ENCODE measurements at places on chromosomes 5 and 9.

DNA sequence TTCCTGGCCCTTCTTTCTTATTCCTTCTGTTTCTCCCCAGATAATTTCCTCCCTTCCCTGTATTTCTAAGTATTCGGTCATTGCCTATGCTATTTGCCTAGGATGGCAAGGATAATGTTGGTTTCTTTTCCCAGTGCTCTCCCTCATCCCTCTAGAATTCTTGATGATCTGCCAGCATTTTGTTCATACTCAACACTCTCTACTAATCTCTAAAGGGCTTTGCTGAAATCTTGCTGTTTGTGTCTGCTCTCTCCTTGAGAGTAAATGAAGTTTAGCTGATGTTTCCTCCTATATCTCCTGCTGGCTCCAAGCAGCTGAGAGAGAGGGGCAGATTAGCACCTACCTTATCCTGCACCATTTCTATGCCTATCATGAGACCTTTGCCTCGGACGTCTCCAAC is 38.1 kb downstream of the AGXT2 start:
- DNase-seq, result no peak

DNA sequence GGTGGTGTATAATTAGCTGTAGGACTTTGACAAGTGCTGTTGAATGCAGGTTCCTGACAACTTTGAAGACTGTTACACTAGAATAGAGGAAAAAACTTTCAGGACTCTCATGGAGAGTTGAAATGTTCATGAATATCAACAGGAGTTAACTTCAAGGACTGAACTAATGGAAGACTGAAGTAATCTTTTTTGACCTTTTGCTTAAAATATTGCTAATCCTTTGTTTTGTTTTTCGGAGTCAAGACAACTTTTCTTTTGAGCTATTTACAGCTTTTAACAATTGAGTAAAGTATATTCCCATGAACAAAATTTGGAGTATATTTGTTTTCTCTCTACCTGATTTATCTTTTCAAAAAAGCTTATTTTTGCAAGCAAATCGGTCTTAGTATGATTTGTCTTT is 34.1 kb upstream of the MTMR12 start:
- DNase-seq, result no peak

DNA sequence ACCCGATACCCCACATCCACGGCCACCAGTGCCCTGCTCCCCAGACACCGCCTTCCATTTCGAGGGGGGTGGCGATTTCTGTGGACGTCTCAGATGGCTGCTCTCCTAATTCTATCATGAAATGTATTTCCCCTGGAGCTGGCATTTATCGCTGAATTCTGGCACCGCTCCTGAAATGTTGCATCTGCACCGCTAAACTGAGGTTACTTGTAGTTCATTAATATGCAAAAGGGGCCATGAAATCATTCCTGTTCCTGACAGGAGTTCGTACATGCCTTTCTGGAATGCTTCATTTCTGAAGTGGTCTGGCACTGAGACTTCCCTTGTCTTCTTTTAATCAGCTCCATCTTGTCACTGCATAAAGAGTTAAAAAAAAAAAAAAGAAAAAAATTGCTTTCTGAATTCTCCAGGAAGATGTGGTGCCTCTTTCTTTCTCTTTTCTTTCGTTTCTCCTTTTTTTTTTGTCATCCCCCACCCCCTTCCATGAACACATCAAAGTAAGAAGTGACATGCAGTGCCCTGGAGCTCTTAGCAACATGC is 97.7 kb upstream of the SMARCA2 start:
- DNase-seq, result no peak

DNA sequence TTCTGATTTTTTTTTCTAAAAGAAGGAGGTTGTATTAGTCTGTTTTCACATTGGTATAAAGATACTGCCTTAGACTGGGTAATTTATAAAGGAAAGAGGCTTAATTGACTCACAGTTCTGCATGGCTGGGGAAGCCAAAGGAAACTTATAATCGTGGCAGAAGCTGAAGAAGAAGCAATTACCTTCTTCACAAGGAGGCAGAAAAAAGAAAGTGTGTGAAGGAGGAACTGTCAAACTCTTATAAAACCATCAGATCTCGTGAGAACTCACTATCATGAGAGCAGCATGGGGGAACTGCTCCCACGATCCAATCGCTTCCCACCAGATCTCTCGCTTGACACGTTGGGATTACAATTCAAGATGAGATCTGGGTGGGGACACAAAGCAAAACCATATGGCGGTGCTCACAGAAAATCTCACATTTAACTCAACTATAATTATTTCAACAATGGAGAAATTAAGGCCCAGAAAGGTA is 27.1 kb downstream of the DPYSL3 start:
- DNase-seq, result no peak

GRCh38 chr9:135478829-135479468 is 633 bp upstream of the PPP1R26 start:
- no peak for DNase-seq

DNA sequence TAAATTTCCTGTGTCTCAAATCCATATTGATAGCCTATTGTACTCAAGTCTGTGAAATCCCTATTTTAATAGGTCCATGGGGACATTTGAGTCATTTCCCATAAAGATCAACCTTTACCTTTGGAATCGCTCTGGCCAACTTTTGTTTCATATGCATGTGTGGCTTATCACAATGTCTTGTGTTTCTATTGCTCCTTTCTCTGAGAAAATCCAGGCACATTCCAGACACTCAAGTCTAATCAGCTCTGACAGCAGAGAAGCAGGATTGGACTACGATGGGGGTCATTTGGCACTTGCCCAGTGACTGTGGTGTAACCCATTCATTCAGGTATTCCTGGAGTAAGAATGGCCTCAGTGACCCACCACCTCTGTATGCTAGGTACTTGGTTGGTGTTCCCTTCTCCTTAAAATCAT is 48.4 kb downstream of the ACTBL2 start:
- peak; percentile 85 for DNase-seq

DNA sequence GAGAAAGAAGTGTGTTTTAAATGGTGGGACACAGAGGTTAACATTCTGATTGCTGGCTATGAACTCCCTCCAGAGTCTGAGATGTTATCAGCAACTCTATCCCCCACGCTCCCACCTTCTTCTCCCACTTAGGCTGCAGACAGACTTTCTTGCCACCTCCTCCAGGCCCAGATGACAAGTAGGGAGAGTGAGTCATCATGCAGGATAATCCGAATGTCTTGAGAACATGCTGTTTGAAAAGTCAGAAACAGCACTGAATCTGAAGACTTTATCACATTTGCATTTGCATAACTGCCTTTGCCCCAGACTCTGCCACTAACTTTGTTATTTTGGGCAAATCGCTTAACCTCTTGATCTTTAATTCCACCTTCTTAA is 139.8 kb downstream of the ESM1 start:
- peak; percentile 71 for DNase-seq

GRCh38 chr9:96661711-96662110 is 6.6 kb upstream of the PRXL2C start:
- peak; percentile 25 for DNase-seq

GRCh38 chr9:89137542-89138462 is 40.8 kb downstream of the SHC3 start:
- peak; percentile 96 for DNase-seq

DNA sequence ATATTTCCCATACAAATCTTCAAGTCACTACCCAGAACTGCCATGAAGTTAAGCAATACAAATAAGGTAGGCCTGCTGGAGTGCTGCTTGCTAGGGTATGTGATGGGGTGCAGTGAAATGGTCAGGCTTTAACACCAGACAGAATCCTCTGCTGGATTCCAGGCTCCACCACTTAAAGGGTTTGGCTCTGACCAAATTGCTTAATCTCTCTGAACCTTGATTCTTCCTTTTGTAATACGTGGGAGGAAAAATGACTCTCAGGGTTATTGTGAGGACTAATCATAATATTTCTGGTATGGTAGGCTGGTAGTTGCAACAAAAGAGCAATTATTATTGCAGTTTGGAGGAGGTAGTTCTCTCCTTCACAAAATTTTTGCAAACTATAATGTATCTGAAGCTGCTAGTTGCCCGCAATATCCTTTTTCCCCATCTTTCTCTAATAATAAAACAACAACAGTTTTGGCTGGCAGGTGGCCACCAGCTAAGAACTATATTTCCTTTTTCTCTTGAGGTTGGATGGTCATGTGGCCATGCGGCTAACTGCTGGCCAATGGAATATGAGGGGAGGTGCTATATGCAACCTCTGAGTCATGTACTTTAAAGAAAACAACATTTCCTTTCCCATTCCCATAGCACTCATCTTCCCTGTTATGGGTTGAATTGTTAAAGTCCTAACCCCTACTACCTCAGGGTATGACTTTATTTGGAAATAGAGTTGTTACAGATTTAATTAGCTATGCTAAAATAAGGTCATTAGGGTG is 44.1 kb downstream of the CCL28 start:
- no peak for DNase-seq

DNA sequence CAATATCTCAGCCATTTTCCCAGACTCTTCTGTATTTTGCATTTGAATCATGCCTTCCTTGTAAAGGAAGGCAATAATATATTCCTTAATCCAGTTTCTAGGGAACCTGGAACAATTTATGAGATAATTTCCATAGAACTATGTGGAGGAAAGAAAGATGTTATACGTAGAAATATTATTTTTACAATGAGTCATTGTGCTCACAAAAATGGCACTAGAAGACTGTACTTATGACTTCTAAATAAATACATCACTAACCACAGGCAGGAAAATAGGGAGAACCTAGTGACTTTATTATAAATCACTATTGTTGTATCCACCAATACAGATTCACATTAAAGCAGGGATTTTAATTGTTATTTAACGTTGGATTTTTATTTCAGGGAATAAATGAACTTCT is 87.6 kb downstream of the FBXO38 start:
- no peak for DNase-seq

GRCh38 chr9:33106827-33107621 is 30.6 kb upstream of the SMU1 start:
- peak; percentile 95 for DNase-seq

- DNase-seq, result no peak
Observed at GRCh38 chr9:20307621-20308020, 314.7 kb downstream of the MLLT3 start.

- DNase-seq, result peak; percentile 81
Observed at GRCh38 chr5:142017832-142018427, 5.1 kb upstream of the GNPDA1 start.

GRCh38 chr9:33116860-33117259 is 40.4 kb upstream of the SMU1 start:
- DNase-seq, result peak; percentile 65

DNA sequence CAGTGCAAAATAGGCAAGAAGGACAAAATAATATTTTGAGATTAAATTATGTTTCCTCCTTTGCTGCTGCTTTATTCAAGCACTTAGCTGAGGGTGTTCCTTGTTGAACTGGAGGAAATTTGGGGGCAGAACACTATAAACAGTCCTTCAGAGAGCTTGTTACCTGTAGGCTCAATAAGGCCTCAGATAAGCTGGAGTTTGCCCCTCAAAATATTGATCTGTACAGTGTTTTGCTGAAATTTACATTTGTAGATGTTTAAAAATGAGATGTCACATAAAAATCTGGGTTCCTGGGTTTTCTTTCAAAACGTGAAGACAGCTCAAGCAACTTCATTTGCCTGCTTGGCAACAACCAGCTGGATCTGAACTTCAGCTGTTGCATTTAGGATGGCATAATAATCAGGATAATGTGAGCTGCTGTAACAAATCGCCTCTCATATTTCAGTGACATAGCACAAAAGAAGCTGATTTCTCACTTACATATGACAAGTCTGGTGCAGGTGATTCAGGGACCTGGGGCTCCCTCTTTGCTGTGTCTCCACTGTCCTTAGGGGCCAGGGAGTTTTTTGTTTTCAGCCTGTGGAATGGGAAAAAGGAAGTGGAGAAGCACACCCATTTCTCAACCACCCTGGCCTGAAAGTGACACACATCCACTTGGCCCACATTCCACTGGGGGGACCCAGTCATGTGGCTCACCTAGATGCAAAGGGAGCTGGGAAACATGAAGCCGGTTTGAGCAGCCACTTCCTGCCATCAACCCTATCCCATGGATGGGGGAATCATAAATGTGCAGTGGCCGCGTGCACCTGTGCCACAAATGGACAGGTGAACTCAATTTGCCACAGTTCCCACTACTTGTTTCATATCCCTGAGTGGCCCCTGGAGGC is 2.4 kb upstream of the PSAT1 start:
- DNase-seq, result no peak

DNA sequence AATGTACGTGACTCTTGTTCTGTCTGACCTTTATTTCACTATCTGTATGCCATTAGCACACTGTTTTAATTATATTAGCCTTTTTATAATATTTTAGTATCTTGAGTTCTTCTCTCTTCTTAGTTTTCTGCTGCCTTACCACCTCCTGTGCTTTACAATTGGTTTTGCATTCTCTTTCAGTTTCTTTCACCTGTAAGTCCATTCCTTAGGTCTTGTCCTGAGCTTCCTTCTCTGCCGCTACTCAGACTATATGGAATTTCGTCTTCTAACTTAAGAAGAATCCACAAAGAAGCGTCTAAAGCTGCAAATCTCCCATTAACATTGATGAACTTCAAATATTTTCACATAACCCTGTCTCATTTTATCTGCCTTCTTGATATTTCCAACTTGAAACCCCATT is 642.9 kb downstream of the MAT2B start:
- no peak for DNase-seq

DNA sequence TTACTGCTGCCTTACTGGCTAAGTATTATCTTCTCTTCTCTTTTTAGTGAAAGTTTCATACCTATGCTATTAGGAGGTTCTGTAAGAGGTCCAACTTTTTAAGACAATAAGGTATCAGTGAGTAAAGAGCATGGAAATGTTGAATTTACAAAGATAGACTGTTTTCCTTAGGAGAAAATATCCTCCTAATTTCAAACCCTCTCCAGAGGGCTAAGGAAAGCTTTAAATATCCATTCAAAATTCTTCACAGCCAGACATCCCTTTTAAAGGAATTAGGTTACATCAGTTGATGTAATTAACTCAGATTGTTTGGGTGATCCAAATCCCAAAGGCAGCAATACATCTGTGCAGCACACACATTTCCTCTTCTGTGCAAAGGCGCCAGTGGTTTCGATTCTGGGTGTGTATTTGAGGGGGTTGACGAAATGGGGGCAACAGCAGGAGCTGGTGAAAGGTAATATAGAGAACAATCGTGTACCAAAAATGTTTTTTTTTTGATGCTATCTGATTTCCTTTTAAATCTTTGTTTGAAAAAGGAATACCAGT is 273.8 kb upstream of the RPS23 start:
- no peak for DNase-seq

DNA sequence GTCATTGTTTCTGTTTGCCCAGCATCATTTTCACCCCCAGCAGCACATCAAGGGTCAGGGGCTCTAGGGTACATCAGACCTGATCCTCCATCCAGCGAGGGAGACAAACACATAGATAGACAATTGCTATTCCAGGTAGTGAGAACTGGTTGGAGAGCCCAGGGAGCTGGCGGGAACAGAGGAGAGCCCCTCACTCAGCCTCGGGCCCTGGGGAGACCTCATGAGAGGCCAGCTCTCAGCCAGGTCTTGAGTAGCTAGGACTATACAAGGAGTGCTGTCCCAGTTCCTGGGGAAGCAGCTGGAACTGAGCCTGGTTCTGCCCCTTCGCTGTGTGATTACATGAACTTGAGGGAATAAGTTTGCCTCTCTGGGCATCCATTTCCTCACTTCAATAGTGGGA is 80.3 kb downstream of the HRH2 start:
- no peak for DNase-seq

GRCh38 chr5:87069974-87070608 is 197.6 kb upstream of the RASA1 start:
- peak; percentile 60 for DNase-seq

GRCh38 chr5:102627315-102627714 is 127.8 kb upstream of the PAM start:
- peak; percentile 64 for DNase-seq

- DNase-seq, result no peak
Observed at GRCh38 chr5:55463613-55464012, 71.2 kb downstream of the PLPP1 start.

- DNase-seq, result peak; percentile 96
Observed at GRCh38 chr5:168404365-168404764, 81.9 kb upstream of the RARS1 start.

All from fibroblast of skin of right quadriceps (primary cell).